ENCODE measurements at places on chromosomes 4 and X.

- DNase-seq: peak; percentile 72
- peaks cover 8% of the 10 kb centered on the region for H3K4me1 ChIP-seq
- peak overlapping the region; percentile 95 for H3K4me3 ChIP-seq
- no peaks in the 10 kb centered on the region for H3K36me3 ChIP-seq
- H3K27me3 ChIP-seq: no peaks in the 10 kb centered on the region
Observed at GRCh38 chrX:118115953-118116712, 477 bp downstream of the KLHL13 start.

- H3K27ac ChIP-seq: peak overlapping the region; percentile 36
- no peaks in the 10 kb centered on the region for H3K36me3 ChIP-seq
- no peak overlapping the region for H3K4me3 ChIP-seq
- no peaks in the 10 kb centered on the region for H3K4me1 ChIP-seq
- no peak for DNase-seq
Observed at GRCh38 chrX:698206-698605, 67.6 kb downstream of the SHOX start.

- no peak for DNase-seq
- no peaks in the 10 kb centered on the region for H3K4me1 ChIP-seq
- H3K27me3 ChIP-seq: no peaks in the 10 kb centered on the region
Observed at GRCh38 chr4:163474027-163474426, 473 bp upstream of the TKTL2 start.

DNA sequence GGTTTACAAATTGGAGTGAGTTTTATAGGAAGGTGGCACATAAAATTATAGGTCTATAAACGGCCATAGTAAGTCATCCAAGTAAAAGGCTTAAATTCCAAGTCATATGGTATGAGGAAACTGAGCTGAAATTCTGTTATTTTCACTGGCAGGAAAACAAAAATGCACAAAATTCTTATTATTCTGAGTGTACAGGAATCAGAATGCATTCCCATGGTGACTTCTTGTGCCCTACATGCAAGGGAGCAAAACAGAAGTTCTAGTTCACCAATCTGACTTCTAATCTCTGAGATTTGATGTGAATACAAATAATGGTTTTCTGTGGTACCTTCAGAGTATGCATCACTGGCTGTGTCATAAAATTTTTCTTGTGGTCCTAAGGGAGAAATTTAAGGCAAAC lies 102.9 kb downstream of the CLCN4 start:
- DNase-seq: no peak
- no peak overlapping the region for H3K4me3 ChIP-seq
- H3K4me1 ChIP-seq: no peaks in the 10 kb centered on the region
- H3K27me3 ChIP-seq: no peaks in the 10 kb centered on the region

DNA sequence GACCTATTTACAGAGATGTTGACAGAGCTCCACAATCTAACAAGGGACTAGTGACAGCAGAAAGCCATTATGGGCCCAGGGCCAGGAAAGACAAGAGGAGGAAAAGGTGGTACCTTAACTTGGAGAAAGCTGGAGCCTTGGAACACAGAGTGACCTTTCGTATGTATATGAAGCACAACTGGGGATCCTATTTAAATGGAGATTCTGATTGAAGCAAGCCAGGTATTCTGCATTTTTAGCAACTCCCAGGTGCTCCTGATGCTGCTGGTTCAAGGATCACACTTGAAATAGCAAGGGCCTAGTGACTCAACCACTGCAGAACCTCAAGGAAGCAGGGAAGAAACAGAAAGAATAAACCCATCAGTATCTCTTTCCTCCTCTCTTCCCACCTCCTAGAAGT lies 99.4 kb downstream of the TMEM47 start:
- no peaks in the 10 kb centered on the region for H3K27me3 ChIP-seq
- H3K36me3 ChIP-seq: no peaks in the 10 kb centered on the region
- peaks cover 6% of the 10 kb centered on the region for H3K4me1 ChIP-seq
- H3K27ac ChIP-seq: no peak overlapping the region

- no peak for DNase-seq
- H3K36me3 ChIP-seq: peaks cover 10% of the 10 kb centered on the region
- H3K27ac ChIP-seq: no peak overlapping the region
- no peak overlapping the region for H3K4me3 ChIP-seq
- peaks cover 35% of the 10 kb centered on the region for H3K4me1 ChIP-seq
Observed at GRCh38 chrX:133648594-133648993, 233.3 kb upstream of the GPC4 start.

GRCh38 chrX:49959602-49960001 lies 37.2 kb downstream of the CLCN5 start:
- H3K27me3 ChIP-seq: no peaks in the 10 kb centered on the region
- H3K27ac ChIP-seq: no peak overlapping the region
- H3K4me3 ChIP-seq: no peak overlapping the region
- DNase-seq: no peak
